ENCODE measurements at places on chromosomes 2 and 18.

- DNase-seq: no peak
Observed at GRCh38 chr2:45691171-45691999, 39.9 kb downstream of the PRKCE start.

DNA sequence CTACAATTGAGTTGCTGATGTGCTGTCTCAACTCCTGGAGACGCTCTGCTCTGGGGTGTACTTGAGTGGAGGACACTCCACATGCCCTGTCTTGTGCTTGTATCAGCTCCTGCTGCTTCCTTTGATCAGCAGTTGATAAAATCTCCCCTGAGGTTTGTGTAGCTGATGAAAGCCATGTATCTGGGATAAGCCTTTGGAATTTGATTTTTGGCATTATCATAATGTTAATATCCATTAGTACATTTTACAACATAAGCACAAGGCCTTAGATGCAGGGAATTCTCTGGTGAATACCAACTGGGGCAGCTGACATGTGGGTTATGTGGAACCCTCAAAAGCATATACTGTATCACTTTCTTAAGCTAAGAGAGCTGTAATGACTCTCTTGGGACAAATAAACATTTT is 222.7 kb upstream of the ITGA4 start:
- DNase-seq: no peak

- no peak for DNase-seq
Observed at GRCh38 chr2:43906448-43907109, 67.8 kb downstream of the ABCG8 start.

DNA sequence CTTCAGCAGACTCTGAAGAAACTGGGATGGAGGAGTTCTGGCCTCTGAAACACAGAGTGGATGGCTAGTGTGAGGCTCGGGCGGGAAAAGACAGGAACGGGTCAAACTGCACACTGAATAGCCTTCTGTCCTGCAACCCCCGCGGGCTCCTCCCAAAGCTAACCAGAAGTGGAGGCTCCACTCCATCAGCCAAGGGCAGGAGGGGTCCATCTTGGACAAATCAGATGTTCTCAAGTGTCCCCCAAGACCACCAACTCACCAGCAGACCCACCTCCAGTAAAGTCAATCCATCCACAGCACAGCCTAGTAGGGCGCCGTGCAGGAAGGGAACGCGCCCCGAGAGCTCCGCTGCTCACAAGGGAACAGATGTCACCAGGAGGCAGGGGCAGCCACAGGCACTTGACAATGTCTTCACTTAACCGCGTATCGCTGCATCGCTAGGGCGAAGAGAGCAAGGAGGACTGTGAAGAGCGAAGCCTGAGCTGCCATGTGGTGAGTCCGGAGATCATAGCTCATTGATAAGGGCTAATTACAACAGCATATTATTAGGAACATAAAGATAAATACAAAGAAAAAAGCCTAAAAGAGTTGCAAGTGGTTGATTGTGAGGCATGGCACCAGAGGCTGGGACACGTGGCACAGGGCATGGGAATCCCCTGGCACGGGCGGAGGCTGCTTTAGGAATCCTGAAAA is 494.6 kb upstream of the MYT1L start:
- DNase-seq: no peak

- no peak for DNase-seq
Observed at GRCh38 chr18:38576349-38576748, 1010.8 kb upstream of the CELF4 start.

DNA sequence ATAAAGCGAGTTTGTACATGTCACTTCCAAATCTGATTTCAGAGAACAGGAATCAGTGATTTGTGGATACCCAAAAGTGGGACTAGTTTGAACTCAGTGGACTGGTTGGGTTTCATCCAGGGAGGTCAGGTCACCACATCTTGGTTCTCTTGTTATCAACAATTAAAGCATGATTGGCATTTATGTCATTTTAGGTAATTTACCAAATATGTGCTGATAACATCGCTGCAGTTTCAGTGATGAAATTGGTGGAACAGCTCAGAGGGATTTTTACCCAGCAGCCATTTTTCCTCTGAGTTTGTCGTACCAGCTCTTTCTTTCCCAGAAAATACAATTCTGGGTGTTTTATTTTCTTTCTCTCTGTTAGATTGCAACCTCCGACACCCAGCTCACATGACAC is 33.4 kb downstream of the TMEM18 start:
- DNase-seq: no peak

DNA sequence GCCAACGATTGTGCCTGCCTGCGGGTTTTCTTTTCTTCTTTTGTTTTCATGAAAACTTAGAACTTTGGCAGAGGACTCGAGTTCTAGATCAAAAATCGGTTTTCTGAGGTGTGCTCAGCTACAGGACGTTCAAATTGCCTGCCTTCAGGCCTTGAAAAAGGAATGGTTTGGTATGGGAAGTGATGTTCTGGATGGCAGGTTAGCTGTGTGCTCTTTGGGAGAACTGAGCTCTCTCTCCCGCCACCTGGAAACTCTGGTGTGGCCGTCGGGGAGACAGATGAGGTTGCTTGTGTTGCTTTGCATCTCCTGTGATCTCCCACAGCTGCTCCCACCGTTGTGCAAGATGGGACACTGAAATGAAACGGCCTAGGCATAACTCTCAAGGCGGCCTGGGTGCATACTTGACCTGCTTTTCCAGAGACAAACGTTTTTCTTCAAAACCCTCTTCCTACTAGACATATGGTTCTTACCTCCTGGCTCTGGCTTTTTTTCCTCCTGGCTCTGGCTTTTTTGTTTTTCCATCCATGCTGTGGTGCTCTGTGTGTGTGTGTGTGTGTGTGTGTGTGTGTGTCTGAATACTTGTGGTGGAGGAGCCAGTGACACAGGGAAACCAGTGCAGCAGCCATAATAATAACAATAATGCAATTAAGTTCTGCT is 2.0 kb downstream of the FMNL2 start:
- no peak for DNase-seq
